Stimulated activated CD4-positive, alpha-beta T cell treated with anti-CD3 and anti-CD28 coated beads, Interleukin-15, amount 100 ng/mL, for 1 hour (primary cell): ENCODE measurements at places on chromosomes 2 and 18.

GRCh38 chr2:216736326-216736725, 41.0 kb upstream of the IGFBP5 start:
- DNase-seq: no peak

DNA sequence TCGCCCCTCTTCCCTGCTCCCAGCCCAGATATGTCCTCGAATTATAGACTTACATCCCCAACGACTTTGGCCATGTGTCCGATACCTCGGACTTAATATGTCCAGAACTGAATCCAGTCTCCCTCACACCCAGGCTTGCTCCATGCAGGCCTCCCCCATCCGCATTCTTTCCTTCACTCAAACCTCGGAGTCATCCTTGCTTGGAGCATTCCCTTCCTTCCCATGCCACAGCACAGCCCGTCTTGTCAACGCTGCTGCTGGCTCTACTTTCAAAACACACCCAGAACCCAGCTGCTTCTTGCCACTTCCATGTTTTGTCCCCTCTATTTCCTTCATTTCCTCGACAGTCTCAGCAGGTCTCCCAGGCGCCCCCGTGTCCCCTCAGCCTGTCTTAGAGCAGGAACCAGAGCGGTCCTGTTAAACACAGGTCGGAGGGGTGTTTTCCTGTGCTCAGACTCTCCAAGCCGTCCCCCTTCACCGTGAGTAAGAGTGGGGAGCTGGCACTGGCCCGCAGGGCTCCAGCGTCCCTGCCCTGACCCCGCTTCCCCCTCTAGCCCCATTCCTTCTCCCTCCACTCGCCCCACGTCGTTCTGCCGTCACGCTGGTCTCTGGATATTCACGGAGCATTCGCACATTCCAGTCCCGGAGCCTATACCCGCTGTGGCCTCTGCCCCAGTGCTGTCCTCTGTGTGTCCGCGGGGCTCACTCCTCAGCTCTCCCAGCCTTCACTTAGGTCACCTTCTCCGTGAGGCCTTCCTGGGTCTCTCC, 54.4 kb downstream of the VAPA start:
- DNase-seq: no peak

DNA sequence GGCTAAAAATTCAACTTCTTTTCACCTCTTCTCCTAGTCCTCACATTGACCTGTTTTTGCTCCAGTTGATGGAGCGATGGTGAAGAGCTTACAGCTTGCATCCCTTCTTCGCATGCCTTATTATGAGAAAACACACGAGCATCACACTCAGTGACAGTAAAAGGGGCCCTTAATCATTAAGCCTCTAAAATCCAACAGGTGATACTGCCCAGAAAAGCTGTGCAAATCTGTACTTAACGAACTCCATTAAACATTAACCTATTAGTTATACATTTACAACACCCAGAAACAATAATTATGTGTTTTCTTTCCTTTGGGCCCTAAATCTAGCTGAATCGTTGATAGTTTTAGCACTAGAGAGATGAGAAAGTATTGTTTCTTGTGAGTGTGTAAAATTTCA, 54.8 kb downstream of the LAMA1 start:
- no peak for DNase-seq

GRCh38 chr2:83953697-83954096, 505.4 kb downstream of the SUCLG1 start:
- no peak for DNase-seq

- no peak for DNase-seq
Measured at GRCh38 chr2:229927817-229928321, 5.6 kb downstream of the FBXO36 start.

GRCh38 chr2:207762146-207762545, 7.6 kb downstream of the FZD5 start:
- DNase-seq: no peak

DNA sequence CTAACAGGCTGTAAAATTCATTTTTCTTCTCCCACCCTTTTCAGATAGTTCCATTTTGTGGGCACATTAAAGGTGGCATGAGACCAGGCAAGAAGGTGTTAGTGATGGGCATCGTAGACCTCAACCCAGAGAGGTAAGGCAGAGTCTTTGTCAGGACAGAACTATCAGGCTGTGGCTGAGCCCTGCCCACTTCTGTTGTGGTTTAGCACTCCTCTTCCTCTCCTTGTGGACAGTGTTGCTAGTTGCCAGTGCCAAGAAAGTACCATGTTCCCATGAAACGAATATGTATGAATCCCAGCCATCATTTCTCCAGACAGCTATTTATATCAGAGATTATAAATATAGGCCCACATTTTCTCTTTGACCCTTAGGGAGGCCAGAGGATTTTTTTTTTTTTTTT, 1.6 kb downstream of the LGALSL start:
- no peak for DNase-seq

DNA sequence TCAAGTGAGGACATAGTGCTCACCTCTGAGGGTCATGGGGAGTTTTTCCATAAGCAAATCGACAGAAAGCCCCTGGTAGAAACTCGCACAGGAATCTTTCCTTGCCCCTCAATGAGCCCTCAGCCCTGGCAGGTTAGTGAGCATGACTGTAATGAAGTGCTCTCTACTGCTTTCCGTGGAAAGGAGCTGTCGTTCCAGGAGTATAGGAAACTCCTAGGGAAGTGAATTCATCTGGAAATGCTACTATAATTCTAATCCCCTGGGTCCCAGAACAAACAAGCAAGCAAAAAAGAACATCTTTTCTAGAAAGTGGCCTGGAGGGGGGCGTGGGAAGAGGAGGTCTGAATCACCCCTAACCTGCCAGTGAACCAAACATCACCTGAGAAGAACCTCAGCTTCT, 18.1 kb downstream of the BCL2L11 start:
- DNase-seq: no peak

- no peak for DNase-seq
Measured at GRCh38 chr2:18067588-18068384, 189.3 kb downstream of the KCNS3 start.

DNA sequence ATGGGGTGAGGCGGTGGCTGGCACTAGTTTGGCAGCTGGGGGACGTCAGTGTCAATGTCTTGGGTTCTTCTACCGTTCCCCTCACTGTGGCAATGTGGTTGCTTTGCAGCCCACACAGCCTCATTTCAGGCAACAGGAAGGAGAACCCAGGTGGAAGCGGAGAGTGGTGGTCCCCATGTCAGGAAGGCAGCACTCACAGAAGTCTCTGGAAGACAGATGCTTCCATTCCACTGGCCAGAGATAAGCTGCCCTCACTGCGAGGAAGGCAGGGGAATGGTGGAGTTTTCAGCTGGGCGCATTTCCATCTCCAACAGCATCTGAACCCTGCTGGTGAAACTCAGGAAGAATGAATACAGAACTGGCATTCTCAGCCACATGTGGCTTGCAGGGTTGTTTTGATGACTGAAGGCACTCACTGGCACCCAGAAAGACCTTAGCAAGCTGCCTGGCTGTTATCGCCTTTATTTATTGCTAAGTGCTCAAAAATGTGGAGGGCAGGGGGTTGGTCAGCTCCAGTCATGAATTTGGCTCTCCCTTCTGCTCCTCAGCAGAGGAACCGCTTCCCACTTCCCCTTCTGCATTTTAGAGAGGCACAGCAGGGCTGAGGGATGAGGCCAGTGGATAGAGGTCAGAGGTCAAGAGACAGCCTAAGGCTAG, 19.4 kb downstream of the KCNIP3 start:
- no peak for DNase-seq

- no peak for DNase-seq
Measured at GRCh38 chr2:235059161-235059560, 107.3 kb downstream of the SH3BP4 start.

DNA sequence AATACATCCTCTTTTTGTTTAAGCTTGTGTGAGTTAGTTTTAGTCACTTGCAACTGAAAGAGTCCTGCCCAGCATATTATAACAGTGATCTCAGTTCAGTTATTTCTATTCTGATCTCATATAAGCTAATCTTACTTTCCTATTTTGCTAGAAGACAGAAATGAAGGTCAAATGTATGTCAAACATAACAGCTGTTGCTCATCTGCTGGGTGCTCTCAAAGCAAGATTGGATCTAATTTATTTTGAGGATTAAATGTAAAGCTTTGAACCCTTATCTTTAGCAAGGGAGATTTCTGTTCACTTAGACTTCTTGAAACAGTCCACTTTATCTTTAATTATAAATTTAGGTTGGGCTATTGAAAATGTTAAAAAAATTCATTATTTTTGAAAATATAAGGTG, 31.2 kb downstream of the CRYGD start:
- DNase-seq: no peak

DNA sequence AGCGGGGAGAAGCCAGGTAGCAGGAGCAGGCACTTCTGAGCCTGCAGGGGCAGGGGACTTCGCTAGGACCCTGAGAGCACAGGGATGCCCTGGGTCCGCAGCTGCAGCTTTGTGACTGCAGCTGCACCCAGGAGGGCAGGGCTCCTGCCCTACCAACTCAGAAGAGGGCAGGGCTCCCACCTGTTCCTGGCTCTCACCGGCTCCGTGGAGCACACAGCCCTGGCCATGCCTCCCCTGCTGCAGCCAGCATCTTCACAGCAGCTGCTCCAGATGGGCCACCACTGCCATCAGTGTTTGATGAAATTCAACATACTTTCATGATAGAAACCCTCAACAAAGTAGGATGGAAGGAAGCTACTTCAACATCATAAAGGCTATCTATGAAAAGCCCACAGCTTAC, 92.7 kb downstream of the FAM210A start:
- no peak for DNase-seq

DNA sequence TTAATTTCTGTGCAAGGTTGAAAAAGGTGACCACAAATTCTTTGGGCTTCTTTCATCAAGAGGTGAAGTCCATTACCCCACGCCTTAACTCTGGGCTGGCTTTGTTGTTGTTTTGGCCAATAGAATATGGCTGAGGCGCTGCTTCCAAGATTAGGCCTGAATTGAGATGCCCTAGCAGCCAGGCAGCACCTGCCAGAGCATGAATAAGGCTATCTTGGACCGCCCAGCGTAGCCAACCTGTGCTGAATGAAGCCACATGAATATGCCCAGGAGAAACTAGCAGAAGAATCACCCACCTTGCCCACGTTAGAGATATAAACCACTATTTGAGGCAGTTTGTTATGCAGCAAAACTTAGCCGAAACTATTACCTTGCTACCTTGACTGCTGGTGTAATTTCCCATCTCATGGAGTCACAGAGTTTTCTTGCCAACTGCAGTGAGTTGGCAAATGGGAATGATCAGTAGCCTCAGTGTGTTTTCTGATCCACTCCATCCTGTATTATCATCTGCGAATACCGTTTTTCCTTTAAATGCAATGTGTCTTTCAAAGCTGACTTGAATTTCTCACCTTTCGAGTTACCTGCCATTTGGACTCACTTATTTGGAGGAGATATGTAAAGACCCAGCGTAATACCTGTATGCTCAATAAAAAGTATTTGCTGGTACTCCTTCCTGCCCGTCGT, 679 bp downstream of the TSGA10 start:
- DNase-seq: no peak

DNA sequence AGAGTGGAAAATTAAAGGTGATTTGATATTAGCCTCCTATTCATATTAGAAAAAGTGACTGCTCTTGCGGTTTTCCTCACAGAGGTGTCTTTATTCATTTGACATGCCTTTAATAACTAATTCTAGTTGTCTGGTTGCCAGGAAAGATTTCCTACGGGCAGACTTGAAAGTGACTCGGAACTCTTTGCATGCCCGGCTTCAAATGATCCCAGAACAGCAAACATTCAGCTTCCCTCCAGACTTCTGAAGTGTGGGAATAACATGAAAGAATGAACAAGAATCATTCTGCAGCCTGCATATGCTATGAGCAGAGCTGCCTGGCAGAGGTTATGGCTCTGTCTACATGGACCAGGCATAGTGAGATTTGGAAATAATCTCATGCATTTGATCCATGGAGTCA, 89.6 kb upstream of the PKDCC start:
- DNase-seq: no peak

- DNase-seq: no peak
Measured at GRCh38 chr18:72652990-72653593, 109.0 kb upstream of the CBLN2 start.

DNA sequence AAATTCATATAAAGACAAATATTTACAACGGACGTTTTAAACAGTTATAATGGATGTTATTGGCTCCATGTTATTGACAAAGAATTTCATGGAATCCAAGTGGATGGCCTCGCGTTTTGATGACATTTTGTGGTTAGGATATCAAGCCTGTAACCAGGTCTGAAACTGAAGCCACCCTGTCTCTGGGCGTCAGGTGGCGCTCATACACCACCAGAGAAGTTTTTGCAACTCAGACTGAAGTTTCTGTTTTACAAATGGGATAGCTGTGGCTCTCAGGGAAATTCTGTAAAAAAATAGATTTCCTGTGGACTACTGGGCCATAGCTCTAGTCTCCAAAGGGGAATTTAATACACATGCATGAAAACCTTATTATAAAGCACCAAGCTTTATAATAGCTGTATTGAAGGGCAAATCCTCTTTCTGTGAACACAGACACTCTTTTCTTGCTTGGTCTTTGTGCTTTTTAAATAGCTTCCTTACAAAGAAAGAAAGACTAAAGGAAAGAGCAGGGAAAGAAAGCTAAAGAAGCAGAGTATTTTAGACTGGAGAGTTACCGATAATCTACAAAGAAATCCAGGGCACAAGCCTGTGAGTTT, 86.7 kb downstream of the C18orf54 start:
- no peak for DNase-seq

GRCh38 chr2:9905413-9905812, 46.1 kb upstream of the GRHL1 start:
- DNase-seq: no peak

GRCh38 chr18:27921392-27921791, 255.5 kb downstream of the CDH2 start:
- no peak for DNase-seq

GRCh38 chr2:50263728-50264127, 768.2 kb downstream of the NRXN1 start:
- DNase-seq: no peak

- DNase-seq: no peak
Measured at GRCh38 chr2:146124741-146125140, 1604.8 kb upstream of the ZEB2 start.

GRCh38 chr2:6480514-6480913, 385.2 kb downstream of the CMPK2 start:
- DNase-seq: no peak

DNA sequence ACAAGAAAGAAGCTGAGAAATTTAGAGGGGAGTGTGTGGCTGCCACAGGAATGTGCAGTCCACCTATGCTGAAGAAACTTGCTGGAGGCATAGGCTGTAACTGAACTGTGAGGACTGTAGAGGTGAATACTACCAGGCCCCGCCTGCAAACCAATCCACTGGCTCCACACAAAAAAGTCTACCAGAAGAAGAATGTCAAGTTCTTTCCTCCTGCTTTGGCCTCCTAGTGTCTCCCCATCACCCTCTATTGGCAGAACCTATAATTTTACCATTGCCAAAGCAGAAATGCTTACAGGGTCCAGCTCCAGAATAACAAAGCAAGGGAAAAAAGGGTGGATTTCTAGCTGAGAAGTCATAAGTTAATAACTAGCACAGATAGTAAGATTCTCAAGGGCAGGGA, 5.9 kb upstream of the ATP5MC3 start:
- no peak for DNase-seq

GRCh38 chr2:46335391-46336282, 38.4 kb downstream of the EPAS1 start:
- DNase-seq: no peak
